GM23338 (cell line): ENCODE measurements at places on chromosomes 4 and X.

GRCh38 chr4:88854481-88854880, 156.9 kb upstream of the NAP1L5 start:
- no peak for DNase-seq

- no peak for DNase-seq
These were observed 292.9 kb downstream of the ANTXR2 start for GRCh38 chr4:79780129-79780528.

DNA sequence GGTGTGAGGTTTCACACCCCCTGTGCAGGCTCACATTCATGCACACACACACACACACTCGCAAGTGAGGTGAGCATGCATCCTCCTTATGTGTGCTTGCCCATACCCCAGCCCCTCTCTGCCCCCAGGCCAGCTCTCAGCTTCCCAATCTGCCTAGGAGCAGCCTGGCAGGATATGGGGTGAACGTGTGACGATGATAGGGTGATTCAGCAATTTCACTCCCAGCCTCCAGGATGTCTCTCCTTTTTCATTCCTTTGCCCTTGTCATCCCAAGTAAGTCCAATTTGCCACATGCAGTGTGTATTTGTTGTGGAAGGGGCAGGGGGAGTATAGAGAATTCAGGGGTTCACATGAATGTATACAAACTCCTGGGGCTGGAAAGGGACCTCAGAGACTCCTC, 7.2 kb downstream of the STARD8 start:
- no peak for DNase-seq

DNA sequence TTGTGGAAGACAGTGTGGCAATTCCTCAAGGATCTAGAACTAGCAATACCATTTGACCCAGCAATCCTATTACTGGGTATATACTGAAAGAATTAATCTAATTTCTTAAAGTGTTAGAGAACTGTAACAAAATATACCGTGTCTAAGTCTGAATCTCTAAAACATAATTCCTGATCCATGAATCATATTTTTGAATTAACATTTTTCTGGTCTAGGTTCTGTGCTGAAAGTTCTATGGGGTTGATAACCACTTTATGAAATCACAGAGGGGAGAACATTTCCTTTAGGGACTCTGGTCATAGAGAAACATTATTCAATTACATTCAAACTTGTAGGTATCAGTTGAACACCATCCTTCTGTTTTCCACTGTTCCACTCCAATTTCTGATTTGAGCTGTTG, 91.9 kb upstream of the ETNPPL start:
- no peak for DNase-seq

DNA sequence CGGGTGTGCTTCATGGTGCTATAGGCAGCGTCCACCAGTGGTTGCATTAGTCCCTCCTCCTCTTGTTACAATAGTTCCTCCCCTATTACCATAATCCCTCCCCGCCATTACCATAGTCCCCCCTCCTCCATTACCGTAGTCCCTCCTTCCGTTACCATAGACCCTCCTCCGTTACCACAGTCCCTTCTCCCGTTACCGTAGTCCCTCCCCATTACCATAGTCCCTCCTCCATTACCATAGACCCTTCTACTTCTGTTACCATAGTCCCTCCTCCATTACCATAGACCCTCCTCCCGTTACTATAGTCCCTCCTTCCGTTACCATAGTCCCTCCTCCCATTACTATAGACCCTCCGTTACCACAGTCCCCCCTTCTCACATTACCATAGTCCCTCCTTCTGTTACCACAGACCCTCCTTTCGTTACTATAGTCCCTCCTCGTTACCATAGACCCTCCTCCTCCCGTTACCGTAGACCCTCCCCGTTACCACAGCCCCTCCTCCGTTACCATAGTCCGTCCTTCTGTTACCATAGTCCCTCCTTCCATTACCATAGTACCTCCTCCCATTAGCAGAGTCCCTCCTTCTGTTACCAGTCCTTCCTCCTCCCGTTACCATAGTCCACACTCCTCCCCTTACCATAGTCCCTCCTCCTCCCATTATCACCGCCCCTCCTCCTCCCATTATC, 129.6 kb downstream of the DHRSX start:
- peak; percentile 64 for DNase-seq

- no peak for DNase-seq
These were observed 6.8 kb downstream of the ATP2B3 start for GRCh38 chrX:153524234-153524633.

DNA sequence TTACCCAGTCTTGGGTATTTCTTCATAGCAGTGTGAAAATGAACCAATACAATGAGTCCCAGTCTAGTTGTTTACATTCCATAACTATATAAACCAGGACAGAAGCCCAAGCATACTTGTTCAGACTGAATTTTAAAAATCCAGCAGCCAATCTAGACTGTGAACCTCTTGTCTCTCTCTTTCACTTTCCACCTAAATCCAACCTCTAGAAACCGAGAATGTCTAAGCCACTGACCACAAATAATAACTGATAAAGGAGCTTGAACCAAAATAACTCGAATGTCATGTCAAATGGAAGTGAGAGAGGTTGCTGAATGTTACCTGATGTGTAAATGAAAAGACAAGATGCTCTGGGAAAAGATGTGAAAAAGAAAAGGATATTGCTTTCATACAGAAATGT, 544.7 kb downstream of the NLGN4X start:
- DNase-seq: no peak

DNA sequence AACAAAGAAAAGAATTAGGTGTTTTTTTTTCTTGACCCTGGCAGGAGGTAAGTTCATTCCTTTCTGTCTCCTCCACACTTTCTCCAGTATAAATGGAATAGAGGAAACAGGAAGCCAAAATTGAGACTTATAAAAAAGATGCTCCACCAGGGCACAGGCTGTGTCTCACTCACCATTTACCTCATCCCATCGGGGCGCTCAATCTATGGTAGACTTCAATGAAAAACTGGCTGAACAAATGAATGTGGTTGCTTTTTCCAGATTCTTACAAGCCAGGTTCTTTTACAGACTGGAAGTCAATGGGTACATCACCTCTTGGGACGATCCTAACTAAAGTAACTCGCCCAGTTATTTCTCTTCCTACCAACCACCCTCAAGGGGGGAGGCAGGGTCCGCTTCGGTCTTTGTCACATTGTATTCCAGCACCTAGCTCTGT, 685 bp downstream of the COMMD8 start:
- no peak for DNase-seq

DNA sequence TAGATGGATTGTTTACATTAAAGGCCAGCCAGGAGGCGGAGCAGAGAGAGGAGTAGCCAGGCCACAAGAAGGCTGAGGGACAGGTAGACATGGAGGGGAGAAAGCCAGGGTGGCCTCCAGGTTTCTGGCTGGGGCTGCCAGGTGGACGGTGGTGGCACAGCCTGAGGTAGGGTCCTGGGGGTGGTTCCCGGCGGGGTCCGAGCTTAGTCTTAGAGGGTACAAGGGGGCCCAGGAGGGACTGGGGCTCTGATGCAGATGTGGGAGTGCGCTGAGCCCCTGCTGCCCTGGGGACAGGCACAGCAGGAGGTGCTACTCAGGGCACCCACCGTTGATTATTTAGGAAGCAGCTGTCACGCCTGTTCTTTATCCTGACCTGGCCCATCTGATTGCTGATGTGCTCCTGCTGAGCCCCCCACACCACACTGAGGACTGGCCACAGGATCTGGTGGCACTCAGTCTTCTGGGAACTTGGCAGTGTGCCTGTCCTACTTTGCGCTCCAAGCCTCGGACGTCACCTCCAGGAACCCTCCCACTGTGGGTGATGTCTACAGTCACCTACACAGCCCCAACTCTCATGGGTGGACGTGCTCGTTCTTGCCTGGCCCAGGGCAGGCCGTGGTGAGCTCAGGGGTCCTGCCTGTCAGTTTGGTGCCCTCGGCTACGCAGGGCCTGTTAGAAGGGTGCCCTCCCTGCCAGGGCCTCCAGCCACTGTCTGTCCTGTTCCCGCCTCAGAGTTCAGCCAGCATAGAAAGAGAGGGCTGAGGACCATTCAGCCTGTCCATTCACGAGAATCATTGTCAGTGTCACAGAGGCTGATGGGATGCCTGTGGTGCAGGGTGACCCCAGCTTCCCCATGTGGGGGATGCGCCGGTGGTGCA, 12.0 kb downstream of the WFS1 start:
- DNase-seq: no peak

- no peak for DNase-seq
These were observed 191.2 kb downstream of the FRMPD4 start for GRCh38 chrX:12329476-12329875.

DNA sequence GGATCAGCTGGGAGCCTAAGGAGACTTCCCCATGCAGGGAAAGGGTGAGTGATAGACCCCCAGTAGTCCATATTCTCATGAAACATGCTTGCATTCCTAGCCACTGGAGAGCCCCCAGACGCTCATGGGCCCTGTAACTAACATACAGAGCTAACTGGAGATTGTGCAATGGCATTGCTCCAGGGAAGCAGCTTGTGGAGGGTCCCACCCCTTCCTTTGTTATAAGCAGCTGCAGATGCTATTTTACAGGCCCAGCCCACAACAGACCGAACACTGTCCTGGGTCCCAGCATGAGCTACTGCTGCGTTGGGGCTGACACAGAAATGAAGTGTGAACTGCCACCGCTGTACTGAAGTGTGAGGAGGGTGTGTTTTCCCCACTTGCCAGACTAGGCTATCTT, 1465.7 kb upstream of the DIAPH2 start:
- peak; percentile 11 for DNase-seq

DNA sequence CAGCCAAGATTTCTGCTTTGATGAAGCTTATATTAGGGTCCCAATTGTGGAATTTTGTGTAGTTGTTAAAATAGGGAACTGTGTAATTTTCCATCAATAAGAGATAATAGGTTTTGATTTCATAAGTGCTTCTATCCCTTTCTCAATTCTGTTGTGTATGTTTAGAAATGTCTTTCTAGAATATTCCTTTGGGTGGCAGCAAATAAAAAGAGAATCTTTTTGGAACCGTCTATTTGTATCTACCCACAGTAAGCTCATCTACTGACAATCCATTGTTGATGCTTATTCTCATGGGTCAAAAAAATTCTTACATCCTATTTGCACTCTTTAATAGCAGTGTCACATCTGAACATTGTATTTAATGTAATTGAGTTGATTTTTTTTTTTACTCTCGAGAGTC, 61.7 kb downstream of the TMA16 start:
- DNase-seq: peak; percentile 18

DNA sequence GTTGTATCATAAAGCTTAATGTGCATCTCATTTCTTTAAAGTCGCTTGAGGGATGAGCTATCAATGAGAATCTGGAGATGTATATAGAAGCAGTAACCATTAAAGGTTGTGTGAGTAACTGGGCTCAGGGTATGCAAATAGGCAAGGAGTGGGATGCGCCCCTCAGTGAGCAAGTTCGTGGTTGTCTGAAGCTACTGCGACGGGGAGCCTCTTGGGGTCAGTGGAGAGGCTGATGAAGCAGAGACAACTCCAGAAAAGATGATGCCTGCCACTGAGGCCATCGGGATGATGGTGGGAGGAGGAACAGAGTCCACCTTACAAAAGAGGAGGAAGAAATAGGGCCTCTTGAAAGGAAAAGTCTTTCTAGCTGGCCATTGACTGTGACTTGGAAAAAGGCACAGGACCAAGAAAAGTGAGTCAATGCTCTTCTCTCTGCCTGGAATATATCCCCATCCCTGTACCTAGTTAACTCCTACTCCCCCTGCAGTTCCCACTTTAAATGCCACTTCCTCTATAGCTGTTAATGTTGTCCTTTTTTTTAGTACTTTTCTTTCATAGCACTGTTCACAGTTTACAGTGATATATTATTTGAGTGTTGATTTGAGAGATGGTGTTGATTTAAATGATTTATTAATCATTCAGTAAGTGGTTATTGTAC, 51.4 kb upstream of the LSM6 start:
- peak; percentile 71 for DNase-seq

DNA sequence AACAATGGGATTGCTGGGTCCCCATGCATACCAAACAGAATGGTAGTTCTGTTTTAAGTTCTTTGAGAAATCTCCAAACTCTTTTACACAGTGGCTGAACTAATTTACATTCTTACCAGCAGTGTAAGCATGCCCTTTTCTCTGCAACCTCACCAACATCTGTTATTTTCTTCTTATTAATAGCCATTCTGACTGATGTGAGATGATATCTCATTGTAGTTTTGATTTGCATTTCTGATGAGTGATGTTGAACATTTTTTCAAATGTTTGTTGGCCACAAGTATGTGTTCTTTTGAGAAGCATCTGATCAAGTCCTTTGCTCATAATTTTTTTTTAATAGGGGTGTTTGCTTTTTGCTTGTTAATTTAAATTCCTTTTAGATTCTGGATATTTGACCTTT, 41.2 kb upstream of the ZMAT1 start:
- no peak for DNase-seq

GRCh38 chr4:174616661-174617060, 94.4 kb upstream of the HPGD start:
- DNase-seq: no peak

GRCh38 chrX:37350034-37350365, 836 bp downstream of the PRRG1 start:
- no peak for DNase-seq

DNA sequence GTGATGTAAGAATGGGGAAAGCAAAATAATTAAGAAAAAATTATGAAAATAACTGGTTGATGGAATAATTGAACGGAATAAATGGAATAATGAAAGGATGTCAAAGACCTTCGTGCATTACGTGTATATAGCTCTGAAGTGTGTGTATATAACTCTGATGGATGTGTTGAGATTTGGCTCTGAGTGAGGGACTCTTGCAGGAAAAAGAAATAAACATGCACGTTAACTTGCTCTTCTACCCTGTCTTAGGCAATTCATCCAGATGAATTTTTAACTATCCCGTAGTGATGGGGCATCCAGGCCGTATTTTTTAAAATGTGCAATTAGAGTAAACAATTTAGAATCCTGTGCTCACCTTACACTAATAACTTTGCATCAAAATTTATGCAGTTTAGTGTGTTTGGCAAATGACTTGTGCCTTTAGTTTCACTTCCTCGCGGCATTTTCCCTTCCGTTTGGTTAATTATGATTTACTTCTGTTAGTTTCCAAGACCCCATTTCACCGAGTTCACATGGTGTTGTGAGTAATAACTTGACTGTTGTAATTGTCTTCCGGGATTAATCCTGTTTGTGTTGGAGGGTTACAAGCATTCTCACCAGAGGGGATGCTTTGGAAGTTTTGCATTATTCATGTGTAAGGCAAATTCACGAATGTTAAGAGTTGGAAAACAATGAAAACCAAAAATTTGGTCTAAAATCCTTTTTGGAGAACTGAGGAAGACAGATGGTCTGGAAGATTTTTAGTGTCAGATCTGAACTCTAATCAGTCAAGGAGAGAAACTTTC, 256.5 kb upstream of the FAT1 start:
- no peak for DNase-seq

DNA sequence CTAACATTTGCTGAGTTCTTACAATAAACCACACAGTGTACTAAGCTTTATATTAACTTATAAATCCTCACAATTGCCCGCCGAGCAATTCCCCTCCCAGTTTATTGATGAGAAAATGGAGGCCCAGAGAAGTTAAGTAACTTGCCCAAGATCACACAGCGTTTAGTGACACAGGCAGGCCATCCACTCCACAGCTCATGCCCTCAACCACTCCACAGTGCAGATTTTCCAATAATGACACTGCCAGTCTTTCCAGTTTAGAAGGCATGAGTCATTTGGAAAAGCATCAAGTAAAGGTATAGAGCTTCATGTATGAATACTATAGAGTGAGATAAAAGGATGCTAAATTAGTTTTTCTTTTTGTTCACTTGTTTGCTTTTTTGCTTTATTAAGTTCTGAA, 208.5 kb downstream of the CAMK2D start:
- DNase-seq: no peak
